ENCODE measurements at places on chromosomes 2 and 18. TPM values are rescaled to one million over a fixed set of nuclear protein-coding genes. Genes with fewer than 3 reads are reported as not detected.

DNA sequence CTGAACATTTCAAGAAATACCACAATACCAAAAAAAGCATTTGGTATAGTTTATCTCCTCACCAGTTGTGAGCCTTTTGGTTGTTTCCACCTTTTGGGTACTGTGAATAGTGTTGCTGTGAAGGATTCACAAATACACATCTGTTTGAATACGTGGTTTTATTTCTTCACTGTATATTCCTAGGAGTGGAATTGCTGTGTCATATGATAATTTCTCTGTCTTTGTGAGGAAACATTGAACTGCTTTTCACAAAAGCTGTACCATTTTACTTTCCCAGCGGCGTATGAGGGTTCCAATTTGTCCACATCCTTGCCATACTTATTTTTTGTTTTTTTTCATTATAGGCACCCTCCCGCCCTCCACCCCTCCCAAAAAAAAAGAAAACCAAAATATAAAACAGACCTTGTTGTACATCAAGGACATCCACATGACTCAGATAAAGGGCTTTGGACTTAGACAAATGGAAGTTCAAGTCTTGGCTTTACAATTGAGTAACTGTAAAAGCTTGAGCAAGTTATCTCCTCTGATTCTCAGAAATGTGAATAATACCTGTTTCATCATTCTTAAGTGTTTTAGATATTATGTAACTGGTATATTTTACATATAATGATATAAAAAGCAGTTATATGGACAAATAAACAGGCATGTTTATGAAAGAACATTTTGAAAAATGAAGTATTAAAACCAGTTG is 19.0 kb downstream of the UBE2E3 start:
- DNase-seq, result no peak

Gene PIEZO2
- total RNA-seq, result 11.7 TPM

DNA sequence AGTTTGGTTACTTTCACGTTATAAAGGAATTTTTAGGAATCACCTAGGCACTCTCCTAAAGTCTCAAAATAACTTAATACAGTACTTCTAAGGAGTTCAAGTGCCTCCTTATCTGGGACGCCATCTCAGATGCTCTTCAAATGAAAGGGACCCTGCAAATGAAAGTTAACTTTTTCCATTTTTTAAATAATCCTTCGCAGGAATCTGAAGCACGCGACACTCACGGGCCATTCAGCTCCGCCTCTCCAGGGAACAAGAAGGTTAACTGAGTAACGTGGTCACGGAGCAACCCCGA is 537 bp upstream of the ZC3H15 start:
- no peak for DNase-seq

DNA sequence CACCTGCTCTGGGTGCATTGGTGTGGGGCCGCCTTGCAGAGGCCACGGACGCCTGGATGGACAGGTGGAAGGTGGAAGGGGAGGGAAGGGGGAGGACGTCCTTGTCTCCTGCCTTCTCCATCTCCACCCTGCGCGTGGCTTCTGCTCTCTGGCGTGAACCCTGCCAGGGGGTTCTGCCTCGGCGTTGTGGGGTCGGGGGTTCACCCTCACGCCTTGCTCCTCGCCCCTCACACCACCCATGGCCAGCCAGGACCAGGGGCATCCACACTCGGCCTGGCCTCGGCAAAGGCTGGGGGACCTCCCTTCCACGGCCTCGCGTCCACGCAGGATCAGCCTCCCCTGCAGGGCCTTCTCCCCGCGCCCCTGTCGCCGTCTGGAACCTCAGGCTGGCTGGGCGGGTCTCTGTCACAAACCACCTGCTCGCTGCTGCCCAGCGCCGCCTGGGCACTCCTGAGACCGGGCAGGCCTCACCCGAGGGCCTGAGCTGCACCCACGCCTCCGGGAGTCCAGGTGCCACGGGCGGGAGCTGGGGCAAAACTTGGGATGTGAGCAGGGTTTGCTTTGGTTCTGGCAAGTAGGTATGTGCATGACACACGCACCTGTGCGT is 655.9 kb downstream of the GALR1 start:
- DNase-seq, result no peak

Gene MC2R
- total RNA-seq, result not detected

Gene SETBP1
- 1.9 TPM for total RNA-seq

GRCh38 chr2:239629926-239630617 is 229.3 kb upstream of the HDAC4 start:
- no peak for DNase-seq

- DNase-seq, result no peak
These were observed 72.6 kb upstream of the MCFD2 start for GRCh38 chr2:46988230-46988629.

GRCh38 chr2:44075541-44075940 is 79.8 kb upstream of the LRPPRC start:
- DNase-seq, result no peak

Gene ARHGEF4
- 0.10 TPM for total RNA-seq

DNA sequence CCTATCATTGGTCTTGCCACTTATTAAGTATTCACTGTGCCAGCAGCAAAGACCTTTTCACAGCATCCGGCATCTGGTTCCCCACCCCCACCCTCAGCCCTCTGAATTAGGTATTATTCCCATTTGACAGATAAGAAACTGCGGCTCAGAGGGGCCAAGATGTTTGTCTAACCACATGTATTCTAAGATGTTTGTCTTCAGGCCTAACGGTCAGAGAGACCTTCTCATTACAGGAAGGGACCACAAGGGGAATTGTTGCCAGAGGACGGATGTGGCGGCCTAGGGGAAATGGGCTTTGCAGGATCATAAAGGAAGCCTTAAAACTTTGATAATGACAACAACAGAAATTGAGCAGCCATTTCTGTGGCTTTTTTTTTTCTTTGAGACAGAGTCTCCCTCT is 16.6 kb downstream of the NPPC start:
- no peak for DNase-seq

DNA sequence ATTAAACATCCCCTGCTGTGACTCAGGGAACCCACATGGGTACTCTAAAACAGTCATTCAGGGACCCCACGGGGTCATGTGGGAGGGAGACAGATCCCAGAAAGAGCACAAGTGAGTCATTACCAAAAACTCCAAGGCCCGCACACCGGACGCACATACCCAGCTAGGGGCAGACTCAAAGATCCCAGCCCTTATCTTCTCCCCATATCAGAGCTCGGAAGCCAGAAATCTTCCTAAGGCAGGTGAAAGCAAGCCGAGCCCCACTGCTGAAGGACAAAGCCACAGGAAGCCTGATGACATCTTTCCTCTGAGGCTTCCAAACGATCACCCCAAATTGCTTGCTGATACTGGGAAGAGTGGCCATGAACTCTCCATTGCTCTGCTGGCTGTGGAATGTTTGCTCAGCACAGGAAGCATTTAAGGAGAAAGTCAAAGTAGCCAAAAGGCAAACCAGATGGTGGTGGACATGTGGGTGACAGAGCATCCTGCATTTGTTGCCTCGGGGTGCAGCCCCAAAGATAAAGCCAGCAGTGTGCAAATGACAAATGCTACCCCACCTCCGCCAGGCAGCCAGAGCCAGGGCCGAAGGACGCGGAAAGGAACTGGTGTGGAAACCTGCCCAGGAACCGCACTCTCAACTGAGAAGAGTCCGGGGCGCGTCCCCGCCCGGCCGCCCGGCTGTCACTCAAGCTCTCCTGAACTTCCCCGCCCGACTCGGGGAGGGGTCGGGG is 784 bp downstream of the ACTR1B start:
- DNase-seq, result peak; percentile 97

DNA sequence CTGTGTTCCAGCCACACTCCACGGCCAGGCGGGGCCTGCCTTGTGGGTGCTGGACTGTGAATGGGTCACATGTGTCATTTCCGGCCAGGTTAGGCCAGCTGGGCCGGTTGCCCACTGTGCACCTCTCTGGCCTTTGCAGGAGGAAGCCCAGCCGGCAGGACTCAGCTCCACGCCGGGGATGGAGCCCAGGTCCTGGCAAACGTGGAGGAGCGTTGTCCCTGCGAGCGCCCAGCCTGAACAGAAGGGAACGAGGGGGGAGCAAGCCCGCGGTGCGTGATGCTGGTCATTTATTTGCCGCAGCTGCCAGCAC is 152.9 kb downstream of the PXDN start:
- DNase-seq, result no peak

DNA sequence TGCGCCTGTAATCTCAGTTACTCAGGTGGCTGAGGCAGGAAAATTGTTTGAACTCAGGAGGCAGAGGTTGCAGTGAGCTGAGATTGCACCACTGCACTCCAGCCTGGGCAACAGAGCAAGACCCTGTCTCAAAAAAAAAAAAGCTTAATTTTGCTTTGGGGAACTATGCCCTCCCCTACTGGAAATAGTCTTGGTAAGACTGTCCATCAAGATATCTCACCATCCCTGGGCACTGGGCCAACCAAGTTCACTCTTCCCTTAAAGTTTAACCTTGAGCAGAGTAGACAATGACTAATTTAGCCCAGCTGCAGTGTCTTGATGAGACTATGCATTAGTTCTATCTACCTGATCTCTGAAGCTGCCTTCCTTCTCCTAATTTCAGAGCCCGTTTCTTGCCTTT is 44.7 kb downstream of the ASXL2 start:
- DNase-seq, result peak; percentile 57

DNA sequence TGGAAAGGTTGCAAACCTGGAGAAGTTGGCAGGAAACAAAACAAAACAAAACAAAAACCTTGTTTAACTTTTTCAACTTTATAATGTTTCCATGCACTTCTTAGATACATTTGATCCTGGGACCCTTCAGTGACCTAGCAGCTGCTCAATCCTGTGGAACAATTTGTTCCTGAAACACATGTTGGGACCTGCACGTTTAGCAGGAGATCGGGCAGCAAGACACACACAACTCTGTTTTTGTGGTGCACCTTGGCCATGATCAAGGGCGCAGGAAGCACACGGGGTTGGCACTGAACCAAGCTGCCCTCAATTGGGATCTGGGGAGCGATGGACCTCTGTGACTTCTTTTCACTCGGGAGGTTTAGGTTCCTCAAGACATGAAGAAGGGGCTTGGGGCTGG is 268.7 kb downstream of the LOXHD1 start:
- DNase-seq, result no peak

Gene OR6B2
- total RNA-seq, result not detected

GRCh38 chr2:233419602-233420391 is 65.5 kb downstream of the DGKD start:
- no peak for DNase-seq

DNA sequence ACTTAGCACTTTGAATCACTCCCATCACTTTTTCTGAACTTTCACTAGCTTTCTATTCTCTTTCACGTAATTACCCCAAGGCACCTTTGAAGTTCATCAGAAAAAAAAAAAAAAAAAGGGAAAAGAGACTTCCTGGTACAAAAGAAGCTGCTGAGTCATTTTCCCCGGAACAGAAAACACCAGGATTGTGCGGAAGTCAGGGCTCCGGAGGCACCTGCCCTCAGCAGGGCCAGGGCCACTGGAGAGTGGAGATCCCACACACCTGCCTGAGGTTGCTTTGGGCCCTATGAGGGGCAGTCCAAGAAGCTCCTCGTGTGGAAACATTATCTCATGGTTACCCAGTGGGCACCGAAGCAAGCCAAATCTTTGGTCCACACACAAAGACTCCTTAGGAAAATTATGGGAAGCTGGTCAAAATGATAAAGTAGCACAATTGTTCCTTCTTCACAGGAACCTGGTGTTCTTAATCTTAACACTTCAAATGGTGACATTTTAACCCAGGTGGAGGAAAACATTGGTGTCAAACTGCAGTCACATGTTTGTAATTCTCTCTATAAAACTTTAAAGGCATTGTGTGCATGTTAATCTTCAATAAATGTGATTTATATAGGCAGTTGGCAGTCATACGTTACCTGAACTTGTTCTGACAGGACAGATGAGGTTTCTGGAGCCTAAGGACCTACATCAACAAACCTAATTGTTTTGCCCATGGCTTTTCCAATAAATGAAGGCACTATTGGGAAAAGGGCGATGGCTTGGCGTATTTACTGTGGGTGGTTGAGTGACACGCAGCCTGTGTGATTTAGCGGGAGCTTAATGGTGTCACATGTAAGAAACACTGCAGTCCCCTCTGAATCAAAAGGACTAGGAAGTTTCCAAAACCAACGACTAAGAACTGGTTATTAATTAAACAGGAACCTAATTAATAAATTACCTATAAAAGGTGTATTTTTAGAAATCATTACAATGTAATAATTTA is 23.4 kb upstream of the FAM110C start:
- DNase-seq, result peak; percentile 29

GRCh38 chr2:152031747-152032306 is 67.0 kb downstream of the CACNB4 start:
- DNase-seq, result no peak

GRCh38 chr2:117980783-117981676 is 32.8 kb downstream of the CCDC93 start:
- peak; percentile 89 for DNase-seq

All from M059J (cell line).